ENCODE measurements at places on chromosomes 2 and 18.

GRCh38 chr18:51523671-51524070, 326.2 kb upstream of the MEX3C start:
- no peak for DNase-seq

GRCh38 chr18:21295101-21295500, 53.1 kb downstream of the GREB1L start:
- DNase-seq: no peak

DNA sequence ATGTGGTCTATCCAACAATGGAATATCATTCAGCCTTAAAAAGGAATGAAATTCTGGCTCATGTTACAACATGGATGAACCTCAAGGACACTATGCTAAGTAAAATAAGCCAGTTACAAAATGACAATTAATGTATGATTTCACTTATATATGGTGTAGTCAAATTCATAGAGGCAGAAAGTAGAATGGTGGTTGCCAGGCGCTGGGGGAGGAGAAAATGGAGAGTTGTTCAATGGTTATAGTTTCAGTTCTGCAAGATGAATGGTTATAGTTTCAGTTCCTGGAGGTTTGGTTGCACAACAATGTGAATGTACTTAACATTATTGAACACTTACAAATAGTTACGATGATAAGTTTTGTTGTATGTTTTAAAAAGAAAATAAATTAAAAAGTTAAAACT, 79.2 kb upstream of the IL1R2 start:
- DNase-seq: no peak

- DNase-seq: no peak
These were observed 109.6 kb upstream of the EML6 start for GRCh38 chr2:54613794-54614257.

- peak; percentile 49 for DNase-seq
These were observed 73.8 kb downstream of the TRABD2A start for GRCh38 chr2:84807063-84807485.

GRCh38 chr18:50866765-50867164, 12.2 kb upstream of the ME2 start:
- peak; percentile 55 for DNase-seq

GRCh38 chr2:42523341-42523740, 29.6 kb upstream of the KCNG3 start:
- DNase-seq: no peak

- DNase-seq: peak; percentile 58
These were observed 137.5 kb downstream of the TPO start for GRCh38 chr2:1550658-1551316.

GRCh38 chr18:40878371-40878770, 1076.7 kb upstream of the PIK3C3 start:
- DNase-seq: no peak

DNA sequence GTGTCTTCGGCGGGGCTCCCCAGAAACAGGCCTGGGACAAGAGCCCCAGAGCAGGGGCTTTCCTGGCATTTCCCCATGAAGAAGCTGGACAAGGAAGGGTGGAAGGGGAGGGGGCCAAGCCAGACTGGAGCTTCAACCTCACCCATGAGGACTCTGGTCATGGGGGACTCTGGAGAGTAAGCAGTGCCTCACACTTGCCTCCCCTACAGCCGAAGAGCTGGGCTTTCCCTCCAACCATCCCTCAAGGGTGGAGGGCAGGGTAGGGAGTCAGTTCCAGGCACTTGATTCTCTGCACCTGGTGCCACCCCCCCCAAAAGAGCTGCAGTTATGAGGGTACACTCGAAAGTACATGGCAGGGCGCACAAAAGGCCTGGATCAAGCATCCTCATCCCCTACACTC, 246.6 kb downstream of the TFCP2L1 start:
- no peak for DNase-seq

- no peak for DNase-seq
These were observed 65.4 kb upstream of the HDAC4 start for GRCh38 chr2:239466061-239466754.

DNA sequence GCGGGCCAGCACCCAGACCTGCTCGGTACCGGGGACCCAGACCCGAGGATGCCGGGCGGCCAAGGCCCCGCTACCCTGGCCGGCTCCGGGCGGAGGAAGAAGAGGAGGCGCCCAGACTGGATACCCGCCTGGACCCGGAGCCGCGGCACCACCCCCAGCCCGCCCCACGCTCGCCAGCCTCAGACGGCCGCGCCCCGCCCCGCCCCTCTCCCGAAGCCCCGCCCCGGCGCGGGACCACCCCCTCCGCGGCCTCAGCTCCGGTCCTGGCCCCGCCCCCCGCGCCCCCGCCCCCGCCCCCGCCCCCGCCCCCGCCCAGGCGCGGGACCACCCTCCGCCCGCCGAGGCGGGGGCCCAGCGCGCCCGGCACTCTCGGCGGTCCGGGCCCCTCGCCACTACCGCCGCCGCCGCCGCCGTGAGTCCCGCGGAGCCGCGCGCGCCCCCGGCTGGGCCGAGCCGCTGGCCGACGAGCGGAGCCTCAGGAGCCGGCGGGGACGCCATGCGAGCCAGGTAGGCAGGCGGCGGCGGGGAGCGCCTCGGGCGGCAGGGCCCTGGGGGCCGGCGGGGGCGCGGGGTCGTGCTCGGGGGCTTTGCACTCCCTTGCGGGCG, at the start of gene SH3BP4:
SH3BP4 (plus strand) TSS at position 354 of the 606 bp plus-strand sequence. CDS start 82,986 bp downstream, outside the sequence.
- peak; percentile 65 for DNase-seq

- peak; percentile 26 for DNase-seq
These were observed 185.0 kb upstream of the RASGRP3 start for GRCh38 chr2:33291278-33292013.

GRCh38 chr2:185306119-185306518, 432.5 kb upstream of the FSIP2 start:
- DNase-seq: no peak

GRCh38 chr18:500632-501405, at the start of gene COLEC12:
Gene COLEC12 (minus strand): TSS chr18:500701. CDS start chr18:500514, 187 bp downstream.
- no peak for DNase-seq

DNA sequence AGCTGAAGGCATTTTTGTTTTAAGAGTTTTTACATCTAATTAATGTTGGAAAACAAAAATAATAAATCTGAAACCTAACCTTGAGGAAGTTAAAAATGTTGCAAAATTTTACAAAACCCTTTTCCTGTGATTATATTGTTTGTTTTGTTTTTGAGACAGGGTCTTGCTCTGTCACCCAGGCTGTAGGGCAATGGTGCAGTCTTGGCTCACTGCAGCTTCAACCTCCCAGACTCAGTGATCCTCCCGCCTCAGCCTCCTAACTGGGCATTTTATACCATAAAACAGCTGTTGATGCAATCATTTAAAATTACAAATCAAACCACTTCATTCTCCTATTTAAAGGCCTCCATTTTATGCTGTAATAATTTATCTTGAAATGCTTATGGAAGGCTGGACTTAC, 1.7 kb upstream of the ZNF24 start:
- no peak for DNase-seq

DNA sequence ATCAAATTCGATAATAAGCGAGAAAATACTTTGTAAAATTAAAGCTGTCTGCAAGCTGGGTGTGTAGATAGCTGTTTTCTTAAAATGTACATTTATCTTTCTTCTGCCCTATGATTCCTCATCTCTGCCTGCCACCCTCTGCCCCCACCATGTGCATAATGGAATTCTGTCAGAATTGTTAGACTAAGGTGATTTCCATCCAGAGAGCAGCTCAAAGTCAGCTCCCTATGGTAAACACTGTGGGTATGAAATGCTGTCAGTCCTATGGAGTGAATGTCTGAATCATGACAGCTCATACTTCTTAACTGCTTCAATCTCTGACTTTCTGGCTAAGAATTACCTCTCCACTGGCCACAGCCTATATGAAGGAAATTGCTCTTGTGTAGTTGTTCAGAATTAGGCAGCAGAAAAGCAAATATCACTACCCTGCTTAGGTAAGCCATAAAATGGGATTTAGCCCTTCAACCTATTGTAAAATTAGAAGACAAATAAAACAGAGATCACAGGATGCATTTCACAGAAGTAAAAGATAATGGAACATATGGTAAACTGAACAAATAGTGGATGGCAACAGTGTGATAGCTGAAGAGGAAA, 137.7 kb downstream of the CD8B2 start:
- DNase-seq: no peak

DNA sequence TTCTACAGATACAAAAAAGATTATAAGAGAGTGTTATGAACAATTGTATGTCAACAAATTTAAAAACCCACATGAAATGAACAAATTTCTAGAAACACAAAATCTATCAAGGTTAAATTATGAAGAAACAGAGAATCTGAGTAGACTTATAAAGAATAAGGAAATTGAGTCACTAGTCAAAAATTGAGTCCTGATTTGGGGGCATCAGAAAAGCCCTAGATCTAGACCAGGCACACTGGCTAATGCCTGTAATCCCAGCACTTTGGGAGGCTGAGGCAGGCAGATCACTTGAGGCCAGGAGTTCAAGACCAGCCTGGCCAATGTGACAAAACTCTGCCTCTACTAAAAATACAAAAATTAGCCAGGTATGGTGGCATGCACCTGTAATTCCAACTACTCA, 15.3 kb upstream of the SPR start:
- no peak for DNase-seq

GRCh38 chr2:198874472-198874858, 583.3 kb downstream of the SATB2 start:
- no peak for DNase-seq

DNA sequence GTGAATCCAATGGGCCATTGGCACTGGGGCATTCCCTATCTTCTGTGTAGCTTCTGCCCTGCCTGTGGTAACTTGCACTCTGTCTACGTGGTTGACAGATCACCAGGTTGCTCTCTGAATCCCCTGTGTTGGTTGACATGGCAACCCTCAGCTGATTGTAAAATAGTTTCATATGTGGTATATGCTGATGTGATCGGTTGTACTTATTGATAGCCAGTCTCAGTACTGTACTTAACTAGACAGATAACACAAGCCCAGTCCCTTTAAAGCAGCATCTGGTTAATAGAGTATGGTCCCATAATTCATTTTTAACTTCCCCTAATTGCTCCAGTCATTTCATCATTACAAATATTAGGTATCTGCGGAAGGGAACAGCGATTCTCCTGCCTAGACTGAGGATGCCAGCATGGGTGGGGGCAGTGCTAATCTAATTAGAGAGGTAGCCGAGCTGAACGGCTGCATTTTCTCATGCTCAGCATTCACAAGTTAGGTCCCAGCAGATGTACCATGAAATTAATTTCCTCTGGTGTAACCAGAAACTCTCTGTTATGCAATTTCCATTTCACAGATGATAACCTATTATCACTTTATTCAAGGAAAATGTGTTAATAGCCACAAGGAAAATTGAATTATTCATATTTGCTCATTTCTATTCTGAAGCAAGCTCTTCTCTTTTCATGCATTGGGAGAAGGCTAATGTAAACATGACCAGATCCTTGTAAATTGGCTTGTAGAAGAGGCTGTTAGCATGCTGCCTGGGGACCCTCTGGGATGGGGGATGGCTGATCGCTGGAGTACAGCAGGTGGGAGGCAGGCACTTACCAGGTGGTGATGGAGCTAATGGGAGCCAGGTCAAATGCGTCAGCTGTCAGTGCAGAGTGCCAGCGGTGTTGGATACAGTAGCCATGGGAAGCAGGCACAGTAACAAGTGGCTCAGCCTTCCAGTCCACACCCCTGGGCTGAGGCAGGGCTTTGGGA, 608.3 kb downstream of the GALR1 start:
- DNase-seq: no peak

DNA sequence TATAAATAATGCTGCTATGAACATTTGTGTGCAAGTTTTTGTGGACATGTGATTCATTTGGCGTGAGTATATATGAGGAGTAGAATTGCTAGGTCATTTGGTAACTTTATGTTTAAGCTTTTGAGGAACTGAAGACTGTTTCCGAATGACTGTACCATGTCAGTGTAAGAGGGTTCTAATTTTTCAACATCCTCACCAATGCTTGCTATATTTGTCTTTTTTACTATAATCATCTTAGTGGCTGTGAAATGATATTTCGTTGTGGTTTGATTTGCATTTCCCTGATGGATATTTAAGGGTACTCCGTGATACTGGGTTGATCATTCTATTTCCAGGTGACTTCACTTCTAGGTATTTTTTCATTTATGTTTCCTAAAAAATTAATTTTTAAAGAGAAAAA, 241.1 kb downstream of the BCL2 start:
- no peak for DNase-seq

GRCh38 chr2:132404056-132404455, 12.5 kb upstream of the GPR39 start:
- no peak for DNase-seq

DNA sequence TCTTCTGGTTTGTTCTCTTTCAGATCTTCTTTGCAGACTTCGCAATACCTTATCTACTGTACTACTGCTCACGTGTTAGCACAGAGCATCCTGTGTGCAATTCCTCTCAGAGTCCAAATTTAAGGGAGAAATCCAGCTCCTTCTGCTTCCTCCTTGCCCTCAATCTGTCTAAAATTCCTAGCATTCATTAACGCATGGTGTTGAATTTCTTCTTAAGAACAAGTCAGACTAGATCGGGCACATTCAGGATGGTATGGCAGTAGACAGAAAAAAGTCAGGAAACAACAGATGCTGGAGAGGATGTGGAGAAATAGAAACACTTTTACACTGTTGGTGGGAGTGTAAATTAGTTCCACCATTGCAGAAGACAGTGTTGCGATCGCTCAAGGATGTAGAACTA, 206.1 kb upstream of the CDH7 start:
- DNase-seq: no peak

DNA sequence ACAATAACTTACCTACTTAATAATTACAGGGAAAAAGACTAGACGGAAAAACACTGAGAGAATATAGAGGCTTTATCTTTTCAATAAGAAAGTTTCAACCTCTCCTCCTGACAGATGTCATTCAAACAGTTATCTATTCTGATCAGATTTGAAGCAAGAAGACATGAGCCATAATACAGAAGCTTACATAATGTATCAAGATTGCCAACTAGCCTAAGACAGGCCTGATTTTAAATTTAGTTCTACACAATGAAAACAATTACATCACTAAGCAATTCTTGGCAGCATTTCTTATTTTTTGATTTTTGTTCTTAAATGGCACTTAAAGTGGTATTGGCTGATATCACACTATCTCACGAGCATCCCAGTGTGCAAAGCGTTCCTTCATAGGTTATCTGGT, 41.6 kb downstream of the GPR155 start:
- DNase-seq: no peak

- no peak for DNase-seq
These were observed 123.8 kb upstream of the CBLN2 start for GRCh38 chr18:72667932-72668331.

DNA sequence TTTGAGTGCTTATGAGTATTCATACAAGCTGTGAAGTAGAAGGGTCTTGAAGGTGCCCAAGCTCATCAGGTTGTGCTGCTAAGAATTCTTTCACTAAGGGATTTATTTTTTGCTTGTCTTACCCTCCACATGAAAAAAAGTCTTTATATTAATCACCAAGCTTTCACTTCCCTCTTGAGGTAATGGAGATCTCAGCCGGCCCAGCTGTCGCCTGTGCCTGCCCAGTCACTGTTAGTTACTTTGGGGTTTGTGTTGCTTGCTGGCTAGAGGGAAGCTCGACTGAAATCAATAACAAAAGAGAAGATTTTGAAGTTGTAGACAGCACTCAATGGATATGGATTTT, 21.9 kb downstream of the MC2R start:
- DNase-seq: no peak

DNA sequence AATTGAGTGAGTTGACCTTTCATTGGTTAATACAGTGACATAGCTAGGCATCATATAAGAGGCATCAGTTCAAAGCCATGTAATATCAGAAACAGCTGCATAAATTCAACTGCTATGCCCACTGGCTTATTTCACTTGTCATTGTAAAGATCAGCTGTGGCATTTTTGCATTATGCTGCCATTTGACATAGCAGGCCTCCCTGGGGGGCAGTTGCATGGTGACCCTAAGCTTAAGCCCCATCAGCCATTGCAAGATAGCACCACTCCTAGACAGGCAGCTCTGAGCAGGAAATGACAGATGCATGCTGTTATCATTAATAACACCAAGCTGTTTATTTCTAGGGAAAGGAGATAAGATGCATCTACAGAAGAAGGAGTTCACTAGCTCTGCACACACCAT, 233.4 kb upstream of the CNTNAP5 start:
- no peak for DNase-seq
